Mesothelial cell of epicardium (in vitro differentiated cells): ENCODE measurements at places on chromosomes 5 and 9. TPM values are rescaled to one million over a fixed set of nuclear protein-coding genes. Genes with fewer than 3 reads are reported as not detected.

Gene TMC1
- total RNA-seq, result 0.22 to 0.29 TPM in 2 of 3 replicates, not detected in the other

DNA sequence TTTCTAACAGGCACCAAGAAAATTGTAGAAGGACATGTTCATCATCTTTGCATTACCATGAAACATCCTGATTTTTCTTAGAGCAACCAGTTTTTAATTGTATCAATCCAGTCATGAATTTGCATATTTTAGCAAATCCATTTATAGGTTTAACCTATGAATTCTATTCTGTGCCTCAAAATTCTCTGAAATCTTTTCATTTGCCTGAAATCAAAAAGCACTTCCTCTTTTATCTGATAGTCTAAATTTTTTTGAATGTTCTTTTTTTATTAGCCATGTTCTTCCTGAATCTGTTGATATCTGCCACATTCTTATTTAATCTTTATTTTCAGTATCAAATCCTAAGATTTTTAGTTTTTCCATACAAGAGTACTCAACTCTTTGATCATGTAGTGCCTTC, 36.9 kb upstream of the SRP19 start:
- DNase-seq, result no peak

DNA sequence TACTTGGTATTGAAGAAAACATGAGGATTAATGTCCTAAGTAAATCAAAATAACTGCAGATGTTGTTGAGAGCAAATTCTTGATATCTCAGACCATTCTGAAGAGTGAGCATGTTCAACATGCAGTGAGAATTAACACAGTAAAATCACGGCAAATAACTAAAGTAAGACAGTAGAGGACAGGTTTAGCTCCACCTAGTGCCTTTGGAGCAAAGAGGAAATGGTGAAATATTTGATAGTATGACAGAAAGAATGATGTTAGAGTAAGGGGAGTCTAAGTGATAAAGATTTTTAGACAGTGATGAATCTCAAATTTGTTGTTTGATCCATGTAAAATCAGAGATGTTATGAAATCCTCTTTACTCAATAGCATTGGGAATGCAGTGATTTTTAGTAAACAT, 424.2 kb downstream of the TMEM161B start:
- DNase-seq, result no peak

Gene PCDHA10
- 18.6 to 20.1 TPM (median 19.8 TPM) in 3 replicates for total RNA-seq

Gene SLC6A19
- total RNA-seq, result not detected in 3 replicates

GRCh38 chr9:114186605-114187289, 31.4 kb downstream of the COL27A1 start:
- no peak for DNase-seq

Gene FOXD4L4
- 0.31 to 0.38 TPM in 2 of 3 replicates, not detected in the other for total RNA-seq

- no peak for DNase-seq
These were observed 257.9 kb downstream of the RASEF start for GRCh38 chr9:82805027-82805426.

DNA sequence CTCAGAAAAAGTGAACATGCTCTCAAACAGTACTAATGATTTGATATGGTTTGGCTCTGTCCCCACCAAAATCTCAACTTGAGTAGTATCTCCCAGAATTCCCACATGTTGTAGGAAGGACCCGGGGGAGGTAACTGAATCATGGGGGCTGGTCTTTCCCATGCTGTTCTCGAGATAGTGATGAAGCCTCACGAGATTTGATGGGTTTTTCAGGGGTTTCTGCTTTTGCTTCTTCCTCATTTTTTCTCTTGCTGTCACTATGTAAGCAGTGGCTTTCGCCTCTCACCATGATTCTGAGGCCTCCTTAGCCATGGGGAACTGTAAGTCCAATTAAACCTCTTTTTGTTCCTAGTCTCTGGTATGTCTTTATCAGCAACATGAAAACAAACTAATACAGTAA, 401.3 kb downstream of the BNC2 start:
- no peak for DNase-seq

DNA sequence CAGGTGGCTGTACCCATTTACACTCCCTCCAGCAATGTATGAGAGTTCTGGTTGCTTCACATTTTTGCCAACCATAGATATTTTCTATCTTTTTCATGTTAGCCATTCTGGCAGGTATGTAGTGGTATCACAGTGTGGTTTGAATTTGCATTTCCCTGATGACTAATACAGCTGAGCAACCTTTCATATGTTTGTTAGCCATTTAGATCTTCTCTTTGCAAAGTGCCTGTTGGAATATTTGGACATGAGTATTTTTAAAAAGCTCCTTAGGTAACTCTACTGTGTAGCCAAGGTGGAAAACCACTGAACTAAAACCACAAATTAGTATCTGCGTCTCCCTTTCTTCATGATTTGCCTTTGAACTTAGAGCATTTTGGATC, 31.9 kb downstream of the IRF1 start:
- DNase-seq, result no peak

DNA sequence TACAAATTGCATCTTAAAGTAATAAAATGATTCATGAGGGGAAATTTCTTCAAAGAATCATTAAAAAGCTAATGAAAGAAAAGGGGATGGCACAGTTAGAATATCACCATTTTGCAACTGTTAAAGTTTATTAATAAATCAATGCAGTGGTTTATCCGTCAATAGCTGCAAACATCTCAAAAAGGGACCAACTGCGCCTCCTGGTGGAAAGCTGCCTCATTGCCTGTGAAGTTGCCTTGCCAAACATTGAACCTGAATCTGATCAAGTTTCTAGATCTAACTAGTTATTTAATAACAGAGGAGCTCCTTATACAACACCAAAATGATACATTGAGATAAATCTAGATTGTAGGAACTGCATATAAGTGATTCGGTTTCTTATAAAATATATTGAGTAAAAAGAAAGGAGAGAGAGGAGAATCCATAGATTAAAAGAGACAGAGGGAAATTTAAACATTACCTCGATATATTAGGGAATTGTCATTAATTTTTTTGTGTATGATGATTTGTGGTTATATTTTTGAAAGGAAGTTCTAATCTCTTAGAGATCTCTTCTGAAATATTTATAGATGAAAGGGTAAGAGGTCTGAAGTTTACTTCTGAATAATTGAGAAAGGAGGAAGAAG, 6.9 kb upstream of the NDUFB6 start:
- DNase-seq, result peak; percentile 34

- DNase-seq, result no peak
These were observed 495.8 kb downstream of the CHSY3 start for GRCh38 chr5:130400091-130400490.

GRCh38 chr5:5592541-5592940, 170.1 kb downstream of the ICE1 start:
- no peak for DNase-seq

Gene PCDHGA8
- 2.6 to 2.9 TPM (median 2.7 TPM) in 3 replicates for total RNA-seq

Gene TTC23L
- total RNA-seq, result 2.4 to 2.7 TPM (median 2.6 TPM) in 3 replicates

GRCh38 chr9:75610246-75610645, 280.2 kb upstream of the PCSK5 start:
- DNase-seq, result no peak

GRCh38 chr5:55441107-55441771, 93.5 kb downstream of the PLPP1 start:
- DNase-seq, result no peak
